ENCODE measurements at places on chromosomes 6 and 20. TPM values are rescaled to one million over a fixed set of nuclear protein-coding genes. Genes with fewer than 3 reads are reported as not detected.

The ENPP4 gene
- 0.30 TPM for total RNA-seq

The ZBTB46 gene
- total RNA-seq = 2.4 TPM

The ID4 gene
- total RNA-seq = 21.4 TPM

The PAX1 gene
- total RNA-seq = not detected

The NKAIN2 gene
- total RNA-seq = not detected

The SAMD5 gene
- 15.7 TPM for total RNA-seq

The PSORS1C2 gene
- not detected for total RNA-seq

Measured in esophagus squamous epithelium (tissue), 5 donors.